Panc1 (cell line): ENCODE measurements at places on chromosomes 16 and 17. TPM values are rescaled to one million over a fixed set of nuclear protein-coding genes. Genes with fewer than 3 reads are reported as not detected.

NHLRC4 gene
- total RNA-seq, result 4.0 TPM

AURKB gene
- 85.8 TPM for total RNA-seq

TADA2A gene
- 11.4 TPM for total RNA-seq

FAM20A gene
- total RNA-seq, result 0.44 TPM

EVPL gene
- total RNA-seq, result 36.4 TPM

DRC3 gene
- 3.6 TPM for total RNA-seq

TPSB2 gene
- total RNA-seq, result 0.57 TPM

HOXB1 gene
- total RNA-seq, result not detected

INCA1 gene
- total RNA-seq, result 1.7 TPM

OTOP2 gene
- not detected for total RNA-seq

JUP gene
- total RNA-seq, result 352 TPM

CLDN7 gene
- 43.1 TPM for total RNA-seq

TOP3A gene
- total RNA-seq, result 49.3 TPM

PITPNC1 gene
- 20.8 TPM for total RNA-seq

P2RX1 gene
- not detected for total RNA-seq

ST6GALNAC2 gene
- 23.0 TPM for total RNA-seq

ANKFN1 gene
- not detected for total RNA-seq

KREMEN2 gene
- 10.8 TPM for total RNA-seq

EFTUD2 gene
- 98.0 TPM for total RNA-seq

DNAH3 gene
- total RNA-seq, result 0.62 TPM

TMEM92 gene
- 0.54 TPM for total RNA-seq

NCBP3 gene
- total RNA-seq, result 28.1 TPM

DHX58 gene
- total RNA-seq, result 9.7 TPM

ARHGAP23 gene
- 33.0 TPM for total RNA-seq

CLEC16A gene
- 21.0 TPM for total RNA-seq

BAIAP3 gene
- total RNA-seq, result 9.4 TPM

SLC35G6 gene
- not detected for total RNA-seq

EFNB3 gene
- total RNA-seq, result 2.5 TPM
